ENCODE measurements at places on chromosomes 3 and 15. TPM values are rescaled to one million over a fixed set of nuclear protein-coding genes. Genes with fewer than 3 reads are reported as not detected.

Gene OSTN
- not detected for total RNA-seq

Gene C3orf70
- total RNA-seq = 1.9 TPM

Gene EHHADH
- 2.5 TPM for total RNA-seq

Gene CHRFAM7A
- 2.3 TPM for total RNA-seq

Gene MUC20
- 2.4 TPM for total RNA-seq

Gene SPTBN5
- 2.1 TPM for total RNA-seq

Gene FBXL22
- total RNA-seq = 0.34 TPM

Gene NAA80
- 16.3 TPM for total RNA-seq

Gene GADL1
- not detected for total RNA-seq

Gene HLTF
- 36.9 TPM for total RNA-seq

Gene CHRNA5
- total RNA-seq = 8.1 TPM

Gene HTR3E
- not detected for total RNA-seq

Gene RLBP1
- 3.7 TPM for total RNA-seq

Gene CILP
- not detected for total RNA-seq

Gene CRBN
- 60.1 TPM for total RNA-seq

Gene MAPKBP1
- total RNA-seq = 22.1 TPM

Gene ZNF80
- total RNA-seq = not detected

Gene NECTIN3
- total RNA-seq = 32.8 TPM

Gene CHCHD4
- total RNA-seq = 39.1 TPM

Gene BCHE
- 2.9 TPM for total RNA-seq

Gene SLC27A2
- total RNA-seq = 0.34 TPM

Gene SHQ1
- total RNA-seq = 18.7 TPM

Gene SMCO1
- total RNA-seq = not detected

Gene SAMMSON
- 3.6 TPM for total RNA-seq

Gene RPS17
- total RNA-seq = 6,139 TPM

Data from A375 (cell line).